HL-60 (cell line): ENCODE measurements at places on chromosomes 5 and 9.

- no peak for DNase-seq
These were observed 72.3 kb downstream of the NIPSNAP3B start for GRCh38 chr9:104836235-104836634.

DNA sequence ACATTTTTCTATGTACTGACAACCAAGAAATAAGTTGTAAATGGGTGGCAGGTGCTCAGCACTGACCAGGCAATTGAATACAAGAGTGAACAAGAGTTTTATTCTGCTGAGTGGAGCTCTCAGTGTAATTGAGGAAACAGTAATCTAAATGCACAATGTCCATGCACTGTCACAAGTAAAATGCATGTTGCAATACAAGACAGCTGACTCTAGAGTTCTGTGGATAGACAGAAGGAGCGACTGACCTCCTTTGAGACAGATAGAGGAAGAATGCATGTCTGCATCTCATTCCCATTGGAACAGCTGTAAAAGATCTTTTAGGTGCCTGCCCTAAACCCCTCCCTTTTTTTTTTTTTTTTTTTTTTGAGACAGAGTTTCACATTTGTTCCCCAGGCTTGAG lies 299.0 kb downstream of the FBXL7 start:
- no peak for DNase-seq

GRCh38 chr9:94175669-94176068 lies 83.4 kb upstream of the ZNF169 start:
- DNase-seq = no peak

- DNase-seq = no peak
These were observed 1.6 kb downstream of the ZNF366 start for GRCh38 chr5:72505539-72506157.

DNA sequence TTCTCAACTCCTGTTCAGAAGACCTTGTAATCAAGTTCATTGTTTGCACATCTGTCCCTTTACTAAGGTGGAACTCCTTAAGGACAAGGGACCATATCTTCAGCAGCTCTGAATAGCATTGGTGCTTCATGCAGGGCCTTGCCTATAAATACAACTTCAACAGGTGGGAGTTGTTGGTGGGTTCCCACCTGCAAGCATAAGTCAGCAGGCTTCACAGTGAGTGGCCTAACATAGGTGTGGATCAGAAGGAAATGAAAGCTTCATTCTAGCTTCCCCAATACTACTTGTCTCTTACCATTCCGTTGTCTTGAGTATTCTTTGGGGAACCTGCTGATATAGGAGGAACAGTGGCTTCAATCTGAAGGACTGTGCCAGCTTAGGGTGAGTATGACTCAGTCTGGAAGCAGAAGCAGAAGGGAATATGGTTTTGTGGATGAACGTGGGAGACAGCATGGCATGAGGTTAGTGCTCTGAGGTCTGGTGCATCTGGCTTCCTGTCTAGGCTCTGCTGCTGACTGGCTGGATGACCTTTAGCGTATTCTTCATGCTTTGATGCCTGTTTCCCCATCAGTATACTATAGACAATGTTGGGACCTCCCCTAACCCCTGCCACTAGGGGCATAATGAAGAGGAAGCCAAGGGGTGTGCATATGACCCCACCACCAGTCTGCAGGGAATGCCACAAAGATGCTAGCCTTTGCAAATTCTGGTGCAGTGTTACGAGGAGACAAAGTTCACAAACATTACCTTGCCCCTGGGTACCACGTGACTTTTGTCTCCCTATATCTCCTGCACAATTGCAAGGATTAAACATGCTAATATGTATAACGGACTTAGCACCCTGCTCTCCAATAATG lies 192.3 kb downstream of the PALM2AKAP2 start:
- peak; percentile 74 for DNase-seq

DNA sequence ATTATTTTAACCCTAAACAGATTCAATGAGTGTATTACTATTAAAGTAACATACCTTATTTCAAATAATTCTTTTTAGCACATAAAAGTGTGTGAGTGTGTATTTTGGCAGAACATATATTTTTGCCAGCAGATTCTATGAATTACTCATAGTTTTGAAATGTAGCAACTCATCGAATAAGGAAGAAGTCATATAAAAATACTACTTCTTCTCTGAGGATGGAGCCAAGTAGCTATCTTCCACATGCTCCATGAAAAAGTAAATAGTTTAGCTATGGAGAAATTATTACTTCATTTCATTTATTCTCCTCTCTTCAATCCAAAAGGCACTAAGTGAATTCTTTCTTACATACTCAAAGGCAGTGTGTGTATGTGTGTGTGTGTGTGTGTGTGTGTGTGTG lies 1090.4 kb upstream of the CDH6 start:
- DNase-seq = no peak

GRCh38 chr5:142014911-142015584 lies 2.2 kb upstream of the GNPDA1 start:
- DNase-seq = peak; percentile 61

GRCh38 chr9:127754099-127755060 lies 19.3 kb upstream of the TOR2A start:
- no peak for DNase-seq

GRCh38 chr5:138352071-138352721 lies at the start of gene KDM3B:
TSS of gene KDM3B (plus strand) at chr5:138352685. CDS start at chr5:138352796, 111 bp downstream.
- peak; percentile 78 for DNase-seq

GRCh38 chr5:2205596-2206226 lies 323.0 kb upstream of the IRX4 start:
- DNase-seq = no peak

GRCh38 chr5:30981576-30981975 lies 211.9 kb upstream of the CDH6 start:
- DNase-seq = no peak

GRCh38 chr9:80691229-80691628 lies 998.1 kb downstream of the TLE1 start:
- DNase-seq = no peak

DNA sequence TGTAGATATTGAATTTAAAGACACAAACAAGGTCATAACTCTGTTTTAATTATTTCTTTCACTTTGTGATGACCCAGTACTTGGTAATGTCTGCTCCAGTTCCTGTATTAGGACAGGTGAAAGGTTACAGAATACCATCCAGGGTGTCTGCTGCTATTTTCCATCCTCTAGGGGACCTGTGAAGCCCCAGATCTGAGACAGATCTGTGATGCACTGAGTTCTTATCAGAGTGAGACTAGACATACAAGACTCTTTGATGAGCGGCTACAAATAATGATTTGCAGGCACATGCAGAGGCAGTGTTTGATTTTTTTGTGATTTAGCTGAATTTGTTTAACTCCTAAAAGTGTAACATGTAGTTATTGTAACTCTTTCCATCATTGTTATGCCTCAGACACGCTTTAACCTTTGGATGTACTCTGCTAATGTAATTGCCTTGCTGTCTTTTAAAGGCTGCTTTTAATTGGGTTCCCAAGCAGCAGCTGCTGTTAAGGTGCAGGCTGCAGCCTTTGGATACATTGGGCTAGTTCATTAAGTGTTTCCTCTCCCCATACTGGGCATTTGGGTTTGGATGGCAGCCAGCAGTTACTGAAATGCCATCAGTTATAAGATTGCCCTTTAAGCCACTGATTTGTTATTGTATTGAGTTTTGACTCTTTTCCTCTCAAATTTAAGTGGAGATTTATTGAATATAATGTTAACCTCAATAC lies 63.3 kb downstream of the RASGRF2 start:
- no peak for DNase-seq

GRCh38 chr9:88258024-88258423 lies 119.7 kb upstream of the SPATA31C2 start:
- DNase-seq = no peak

- DNase-seq = no peak
These were observed 53.6 kb downstream of the ZSWIM6 start for GRCh38 chr5:61385627-61386026.

GRCh38 chr9:92290785-92291429 lies 2.6 kb downstream of the IARS1 start:
- DNase-seq = no peak
